ENCODE measurements at places on chromosomes 2 and 18.

GRCh38 chr2:200310545-200310971 is 4.1 kb downstream of the SPATS2L start:
- DNase-seq, result no peak

- DNase-seq, result no peak
Observed at GRCh38 chr2:224781400-224781799, 65.2 kb upstream of the CCDC195 start.

- DNase-seq, result no peak
Observed at GRCh38 chr2:53512071-53512826, 255.4 kb upstream of the CHAC2 start.

DNA sequence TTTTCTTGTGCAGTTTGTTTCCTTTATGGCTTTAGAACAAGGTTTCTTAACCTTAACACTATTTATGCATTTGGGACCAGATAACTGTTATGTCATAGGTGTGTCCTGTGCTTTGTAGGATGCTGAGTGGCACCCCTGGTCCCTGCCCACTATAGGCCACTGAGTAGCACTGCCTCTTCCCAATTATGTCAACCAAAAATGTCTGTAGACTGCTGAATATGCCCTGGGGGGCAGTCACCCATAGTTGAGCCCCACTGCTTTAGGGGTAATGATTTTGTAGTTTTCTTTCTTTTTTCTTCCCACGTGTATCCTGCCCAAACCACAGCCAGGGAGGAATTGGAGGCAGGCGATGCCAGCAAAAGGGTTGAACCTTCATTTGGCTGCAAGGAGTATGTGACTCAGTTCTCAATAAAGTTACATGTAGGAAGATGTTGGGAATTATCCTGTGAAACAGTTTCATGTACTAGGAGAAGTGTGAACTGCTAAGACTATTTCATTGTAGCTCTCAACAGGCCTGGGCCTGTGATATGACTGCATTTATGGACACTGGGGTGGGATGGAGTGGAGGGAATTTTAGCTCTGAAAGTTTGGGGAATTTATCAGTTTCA is 65.7 kb downstream of the FMNL2 start:
- DNase-seq, result no peak

DNA sequence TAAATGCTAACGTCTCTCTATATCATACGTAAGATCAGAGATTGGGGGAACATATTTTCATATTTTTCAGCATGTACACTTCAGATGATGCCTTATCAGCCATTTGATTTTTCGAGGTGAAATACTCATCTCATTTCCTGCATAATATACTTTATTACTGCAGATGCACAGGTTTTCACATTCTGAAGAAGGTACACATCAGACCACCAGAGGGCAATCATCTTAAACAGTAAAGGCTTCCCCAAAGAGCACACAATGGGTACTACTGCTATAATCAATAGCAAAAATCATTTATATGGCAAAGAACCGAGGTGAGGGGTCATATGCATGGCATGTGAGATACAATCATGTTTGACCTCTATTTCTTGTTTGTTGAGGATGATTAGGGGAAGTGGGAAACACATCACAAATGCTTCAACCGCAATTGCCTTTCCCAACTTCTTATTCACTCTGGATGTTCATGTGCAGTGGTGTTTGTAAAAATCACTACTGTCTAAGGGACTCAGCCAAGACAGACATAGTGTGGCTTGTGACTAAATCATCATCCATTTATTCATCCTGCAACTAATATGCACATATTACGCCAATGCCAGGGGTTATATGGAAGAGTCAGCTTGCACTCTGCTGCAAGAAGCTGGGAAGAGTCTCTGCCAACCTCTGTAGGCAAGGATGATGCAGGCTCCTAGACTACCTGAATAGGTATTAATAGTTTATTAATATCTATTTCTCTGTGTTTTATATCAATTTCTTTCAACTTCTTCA is 118.7 kb downstream of the EPB41L3 start:
- peak; percentile 11 for DNase-seq

- no peak for DNase-seq
Observed at GRCh38 chr2:140998577-140998976, 1132.2 kb downstream of the LRP1B start.

- DNase-seq, result no peak
Observed at GRCh38 chr2:139924070-139924469, 1143.9 kb upstream of the NXPH2 start.

GRCh38 chr2:23606968-23607367 is 222.0 kb downstream of the KLHL29 start:
- no peak for DNase-seq

DNA sequence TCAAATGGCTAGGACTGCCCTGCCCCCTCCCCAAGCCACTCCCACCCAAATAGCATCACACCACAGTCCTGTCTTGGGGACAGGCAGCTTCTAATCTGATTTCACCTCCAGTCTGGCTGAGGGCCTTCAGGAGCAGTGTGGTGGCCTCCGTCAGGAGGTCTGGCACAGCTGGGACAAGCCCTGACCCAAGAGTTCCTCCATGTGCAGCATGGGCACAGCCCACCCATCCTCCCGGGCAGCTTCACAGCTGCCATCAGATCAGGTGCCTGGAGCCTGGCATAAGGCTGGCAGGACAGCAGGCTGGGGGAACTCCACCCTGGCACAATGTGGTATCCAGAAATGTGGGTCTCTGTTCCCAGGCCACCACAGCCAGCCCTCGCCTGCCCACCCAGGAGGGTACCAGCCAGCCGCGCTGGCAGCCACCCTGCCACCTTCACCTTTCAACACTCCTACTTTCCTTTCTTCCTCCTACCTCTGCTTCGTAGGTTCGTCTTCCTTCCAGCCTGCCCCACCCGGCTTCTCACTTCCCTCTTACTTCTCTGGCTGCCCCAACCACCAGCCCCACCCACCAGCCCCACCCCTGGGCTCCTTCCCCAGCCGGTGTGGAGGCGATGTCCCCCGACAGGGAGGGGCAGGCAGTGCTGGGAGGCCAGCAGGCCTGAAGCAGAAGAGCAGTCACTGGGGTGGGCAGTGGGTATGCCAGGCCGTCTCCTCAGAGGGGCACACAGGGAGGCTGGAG is at the start of gene CAPG:
Gene CAPG, minus strand, starts transcription at position 522 of the 739 bp plus-strand sequence. CDS start 8,221 bp downstream, outside the sequence.
- peak; percentile 43 for DNase-seq

DNA sequence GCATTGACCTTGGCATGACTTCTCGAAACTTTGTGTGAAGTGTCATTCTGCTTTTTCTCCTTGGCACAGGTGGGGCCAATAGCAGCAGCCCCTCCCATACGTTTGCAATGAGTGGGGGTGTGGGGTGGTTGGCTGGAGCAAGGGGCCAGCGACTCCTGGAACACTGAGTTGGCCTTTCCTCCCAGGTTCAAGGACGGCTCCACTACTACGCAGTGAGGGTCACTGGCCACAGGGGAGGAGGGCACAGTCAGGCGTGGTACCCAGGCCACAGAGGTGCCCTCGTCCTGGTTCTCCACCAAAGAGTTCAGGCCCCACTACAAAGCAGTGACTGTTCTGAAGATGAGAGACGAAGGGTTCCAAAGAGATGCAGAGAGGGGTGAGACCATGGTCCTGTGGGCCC is 70.6 kb upstream of the OTOS start:
- DNase-seq, result no peak

GRCh38 chr2:65566617-65567016 is 134.2 kb upstream of the SPRED2 start:
- DNase-seq, result no peak

DNA sequence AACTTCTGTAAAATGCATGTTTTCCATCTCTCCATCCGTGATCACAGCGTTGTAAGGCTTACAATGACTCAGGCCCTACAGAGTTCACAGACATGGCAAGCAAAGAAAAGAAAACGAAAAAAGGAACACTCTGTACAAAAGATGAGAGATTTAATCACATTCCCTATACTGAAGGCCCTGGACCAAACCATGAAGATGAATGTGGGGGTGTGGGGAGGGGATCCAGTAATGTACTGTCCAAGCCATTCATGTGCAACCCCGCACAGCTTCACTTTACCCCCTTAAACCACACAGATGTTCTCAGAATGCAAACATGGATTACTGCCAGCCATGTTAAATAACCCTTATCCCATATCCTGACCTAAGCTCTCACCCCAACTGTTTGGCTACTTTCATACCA is 391.1 kb downstream of the NCKAP5 start:
- no peak for DNase-seq

DNA sequence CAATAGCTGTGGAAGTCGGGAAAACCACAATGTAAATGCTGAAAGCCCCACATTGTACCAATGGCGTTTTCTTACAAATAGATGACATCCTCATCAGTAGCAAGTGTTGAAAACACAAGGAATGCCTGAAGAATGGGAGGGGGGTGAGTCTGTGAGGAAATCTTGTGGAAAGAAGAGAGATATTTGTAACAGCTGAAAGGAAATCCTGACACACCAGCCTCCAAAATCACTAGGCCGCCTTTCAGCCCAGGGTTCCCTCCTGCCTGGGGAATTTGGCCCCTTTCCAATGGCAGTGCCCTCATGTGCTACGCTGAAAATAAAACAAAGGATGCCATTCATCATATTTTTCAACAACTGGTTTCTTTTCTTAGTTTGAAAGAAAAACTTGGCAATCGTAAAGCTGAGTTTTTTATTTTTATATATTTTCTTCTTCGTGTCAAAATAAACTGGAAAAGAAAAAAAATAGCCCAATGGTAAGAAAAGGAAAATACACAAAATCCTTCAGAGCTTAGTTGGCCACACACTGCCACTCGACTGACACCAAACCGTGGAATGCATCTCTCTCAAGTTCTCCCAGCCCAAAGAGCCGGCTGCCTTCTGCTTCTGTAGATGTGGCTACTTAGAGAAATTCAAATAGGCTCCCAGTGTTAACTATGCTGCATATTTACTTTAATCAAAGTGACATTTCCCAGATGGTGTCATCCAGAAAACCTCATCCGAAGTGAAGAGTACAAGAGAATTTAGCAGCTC is 52.0 kb downstream of the FTCDNL1 start:
- DNase-seq, result no peak

DNA sequence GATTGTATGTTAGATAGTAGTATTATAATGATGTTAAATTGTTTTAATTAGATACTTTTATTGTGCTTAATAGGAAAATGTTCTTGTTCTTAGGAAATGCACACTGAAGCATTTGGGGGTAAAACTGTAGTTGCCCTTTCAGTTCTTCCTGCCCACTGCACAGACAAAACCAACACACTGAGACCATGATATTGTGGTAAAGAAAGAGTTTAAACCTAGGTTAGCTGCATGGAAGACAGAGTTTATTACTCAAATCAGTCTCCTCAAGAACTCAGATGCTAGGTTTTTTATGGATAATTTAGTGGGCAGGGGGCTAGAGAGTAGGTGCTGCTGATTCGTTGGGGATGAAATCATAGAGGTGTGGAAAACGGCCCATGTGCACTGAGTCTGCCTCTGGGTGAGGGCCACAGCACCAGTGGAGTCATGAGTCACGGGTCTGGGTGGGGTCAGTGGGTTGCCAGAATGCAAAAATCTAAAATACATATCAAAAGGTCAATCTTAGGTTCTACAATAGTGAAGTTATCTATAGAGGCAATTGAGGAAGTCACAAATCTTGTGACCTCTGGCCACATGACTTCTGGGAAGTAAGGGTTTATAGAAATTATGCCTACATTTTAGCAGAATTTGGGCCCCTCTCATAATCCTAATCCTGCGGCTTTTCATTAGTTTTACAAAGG is 283.4 kb upstream of the FBXO11 start:
- DNase-seq, result no peak

DNA sequence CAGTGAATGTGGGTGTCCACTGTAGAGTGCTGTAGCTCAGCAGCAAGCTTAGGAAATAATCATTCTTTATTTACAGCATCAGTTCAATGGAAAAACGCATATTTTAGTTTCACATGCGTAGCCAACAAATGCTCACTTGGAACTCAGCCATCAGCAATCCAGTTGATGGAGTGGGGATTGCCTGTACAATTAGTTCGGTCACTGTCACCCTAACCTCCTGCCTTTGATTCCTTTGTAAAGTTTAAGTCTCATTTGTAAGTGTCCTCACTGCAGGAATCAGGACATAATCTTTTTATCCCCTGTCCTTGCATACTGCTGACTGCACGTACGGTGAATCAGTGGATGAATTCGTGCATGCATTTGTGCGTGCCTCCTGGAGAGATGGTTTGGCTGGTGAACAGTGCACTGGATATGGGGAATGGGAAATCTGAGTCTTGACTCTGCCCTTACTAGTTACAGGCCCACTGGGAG is 55.9 kb downstream of the RAB31 start:
- DNase-seq, result no peak

DNA sequence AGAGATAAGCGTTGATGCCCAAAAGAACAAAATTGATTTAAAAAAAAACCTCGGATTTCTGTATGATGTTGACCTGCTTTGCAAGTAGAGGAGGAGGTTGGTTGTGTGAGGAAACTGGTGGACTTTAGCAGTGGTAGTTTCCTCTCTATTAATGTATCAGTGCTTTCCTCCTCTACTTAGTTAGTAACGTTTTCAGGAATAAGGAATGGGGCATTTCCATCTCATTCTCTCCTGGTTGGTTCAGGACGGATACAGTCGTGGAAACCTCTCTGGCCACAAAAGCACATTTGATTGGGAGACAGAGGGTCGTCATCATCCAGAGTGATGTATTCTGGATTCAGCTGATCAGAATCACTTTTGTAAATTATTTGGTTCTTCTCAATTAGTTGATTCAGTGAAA is 1.5 kb downstream of the FHOD3 start:
- no peak for DNase-seq

DNA sequence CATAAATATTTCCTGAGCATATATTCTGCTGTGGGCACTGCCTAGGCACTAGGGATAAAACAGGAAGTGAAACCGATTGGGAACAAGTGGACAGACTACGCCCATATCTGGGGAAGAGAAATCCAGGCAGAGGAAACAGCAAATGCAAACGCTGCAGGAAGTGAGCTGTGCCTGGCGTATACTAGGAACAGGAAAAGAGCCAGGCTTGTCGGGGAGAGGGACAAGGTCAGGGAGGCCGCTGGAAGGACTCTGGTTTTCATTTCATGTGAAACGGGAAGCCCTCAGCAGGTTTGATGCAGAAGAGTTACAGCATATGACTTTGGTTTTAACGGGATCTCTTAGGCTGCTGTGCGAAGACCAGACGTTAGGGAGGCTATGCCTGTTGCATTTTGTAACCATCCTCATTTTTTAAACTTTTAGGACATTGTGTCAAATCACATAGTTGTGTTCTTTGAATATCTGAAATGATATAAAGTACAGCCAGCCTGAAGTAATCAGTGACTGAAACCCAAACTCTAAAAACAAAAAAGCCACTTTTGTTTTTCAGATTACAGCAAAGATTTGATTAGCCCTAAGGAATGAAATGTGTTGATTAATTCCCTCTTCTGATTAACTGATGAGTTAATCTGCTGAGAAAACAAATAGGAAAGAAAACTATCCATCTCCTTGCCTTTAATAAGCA is 110.2 kb upstream of the PIEZO2 start:
- DNase-seq, result no peak

GRCh38 chr2:2291500-2292260 is 39.4 kb downstream of the MYT1L start:
- DNase-seq, result no peak

DNA sequence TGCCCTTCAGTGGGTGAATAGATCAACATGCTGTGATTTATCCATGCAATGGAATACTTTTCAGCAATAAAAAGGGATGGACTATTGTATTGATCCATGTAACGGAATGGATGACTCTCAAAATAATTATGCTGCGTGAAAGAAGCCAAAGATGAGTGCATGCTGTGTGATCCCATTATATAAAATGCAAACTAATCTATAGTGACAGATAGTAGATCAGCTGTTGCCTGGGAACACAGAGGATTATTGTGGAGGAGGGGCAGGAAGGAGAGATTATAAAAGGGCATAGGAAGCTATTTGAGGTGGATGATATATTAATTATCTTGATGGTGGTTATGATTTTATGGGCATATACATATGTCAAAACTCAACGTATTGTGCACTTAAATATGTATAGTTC is 55.5 kb upstream of the ADAM23 start:
- DNase-seq, result no peak

GRCh38 chr2:9385841-9386240 is 37.5 kb downstream of the ITGB1BP1 start:
- DNase-seq, result no peak
